ENCODE measurements at places on chromosomes 11 and 22.

DNA sequence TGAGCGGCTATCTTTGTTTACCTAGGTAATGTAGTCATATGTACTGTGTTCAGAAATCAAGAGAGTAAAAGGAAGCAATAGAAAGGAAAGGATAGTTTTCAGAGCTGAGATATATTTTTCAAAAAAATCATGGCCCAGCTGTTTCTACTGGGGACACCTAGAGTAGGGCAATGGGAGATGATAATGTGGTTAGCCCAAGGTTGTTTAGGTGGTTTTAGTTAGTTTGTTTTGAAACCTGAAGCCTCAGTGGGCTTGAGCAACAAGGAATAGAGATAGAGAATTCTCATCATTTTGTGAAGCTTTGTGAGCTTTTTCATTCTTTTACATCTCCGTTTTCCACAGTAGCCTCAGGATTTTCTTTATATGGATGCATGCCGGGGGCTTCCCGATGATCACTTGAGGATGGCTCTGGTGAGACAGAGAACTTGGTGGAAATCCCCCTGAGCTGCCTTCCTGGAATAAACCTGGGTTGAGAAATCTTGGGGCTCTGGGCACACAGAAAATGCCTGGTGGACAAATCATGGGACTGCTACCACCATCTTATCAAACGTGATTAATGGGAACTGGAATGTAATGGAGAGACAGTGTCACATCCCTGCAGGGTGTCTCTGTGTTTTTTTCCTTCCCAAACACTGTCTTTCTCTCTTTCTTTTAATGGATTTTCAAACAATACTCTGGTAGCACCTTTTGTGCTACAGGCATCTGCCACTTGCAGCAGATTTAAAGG lies 49.0 kb downstream of the ARHGAP42 start:
- DNase-seq, result no peak

DNA sequence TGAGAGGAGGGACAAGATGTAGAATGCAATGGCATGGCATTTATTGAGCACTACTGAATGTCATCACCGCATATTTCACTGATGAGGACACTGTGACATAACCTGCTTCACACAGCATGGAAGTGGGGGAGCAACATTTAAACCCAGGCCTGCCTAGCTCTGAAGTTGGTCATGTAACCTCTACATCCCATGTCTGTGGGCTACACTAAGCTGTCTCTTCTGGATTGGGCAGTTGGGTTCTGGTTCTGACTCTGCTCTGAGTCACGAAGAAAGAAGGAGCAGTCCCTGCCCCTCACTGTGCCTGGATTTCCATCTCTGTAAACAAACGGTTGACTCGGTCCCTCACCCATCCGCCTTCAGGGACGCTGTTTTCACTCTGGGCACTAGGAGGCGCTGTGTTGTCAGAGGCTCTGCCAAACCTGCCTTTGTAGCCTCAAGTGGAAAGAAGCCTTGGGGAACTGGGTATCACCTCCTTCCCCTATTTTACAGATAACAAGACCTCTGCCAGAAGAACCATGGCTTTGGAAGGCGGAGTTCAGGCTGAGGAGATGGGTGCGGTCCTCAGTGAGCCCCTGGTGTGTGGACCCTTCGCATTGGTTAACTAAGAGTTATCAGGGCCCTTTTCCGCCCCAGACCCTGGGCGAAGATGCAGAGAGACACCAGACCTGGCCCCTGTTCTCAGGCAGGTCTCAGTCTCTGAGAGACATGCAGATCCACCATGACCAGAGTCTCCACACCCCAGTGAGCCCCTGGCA lies 12.7 kb upstream of the ARHGEF17 start:
- DNase-seq, result no peak

DNA sequence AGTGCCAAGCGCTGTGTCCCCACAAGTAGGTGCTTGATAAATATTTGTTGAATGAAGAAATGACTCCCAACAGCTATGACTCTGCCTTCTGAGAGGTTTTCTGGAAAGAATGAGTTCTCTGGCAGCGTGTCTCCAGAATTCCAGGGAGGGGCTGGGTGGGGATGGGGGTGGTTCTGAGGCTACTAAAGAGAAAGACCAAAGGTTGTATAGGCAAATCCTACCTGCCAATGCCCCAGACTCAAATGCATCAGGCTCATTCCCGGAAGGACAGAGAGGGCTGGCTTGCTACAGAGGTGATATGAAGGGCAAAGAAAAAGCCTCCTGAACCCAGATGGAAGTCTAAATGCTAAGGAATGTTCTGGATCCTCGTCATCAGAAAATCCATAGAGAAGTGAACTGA lies 1.9 kb downstream of the DUSP18 start:
- no peak for DNase-seq

- DNase-seq, result no peak
These were observed 2.9 kb upstream of the IL18BP start for GRCh38 chr11:71995726-71996291.

DNA sequence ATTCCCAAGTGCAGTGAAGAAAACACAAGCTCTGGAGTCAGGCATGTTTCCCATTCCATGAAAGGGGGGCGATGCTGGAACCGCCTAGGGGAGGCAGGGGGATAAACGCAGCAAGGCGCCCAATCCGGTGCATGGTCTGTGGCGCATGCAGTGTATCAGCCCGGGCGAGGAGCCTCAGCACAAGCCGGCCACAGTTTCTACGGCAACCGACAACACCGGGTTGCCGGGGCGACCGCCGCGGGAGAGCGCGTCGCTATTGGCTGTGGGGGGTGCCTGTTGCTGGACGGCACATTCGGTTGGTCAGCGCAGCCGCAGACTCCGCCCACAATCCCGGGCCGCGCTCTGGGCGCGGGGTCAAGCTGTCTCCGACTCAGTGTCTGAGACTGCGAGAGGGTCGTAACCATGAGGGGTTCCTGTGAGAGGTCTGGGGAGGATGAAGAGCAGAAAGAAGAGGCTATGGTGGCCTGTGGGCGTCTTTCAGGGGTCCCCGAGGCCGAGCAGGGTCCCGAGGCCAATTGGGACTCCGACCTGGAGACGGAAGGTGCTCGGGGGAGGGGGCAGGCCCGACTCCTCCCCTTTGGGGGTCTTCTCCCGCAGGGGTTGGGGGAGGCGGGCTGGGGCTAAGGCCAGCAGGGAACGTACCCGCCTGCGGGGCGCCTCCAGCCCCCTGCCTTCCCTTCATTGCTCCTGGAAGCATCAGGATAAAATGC lies at the start of gene LRRC74B:
TSS of gene LRRC74B (plus strand) at position 362 of the 710 bp plus-strand sequence. CDS start at position 403, 41 bp downstream.
- DNase-seq, result peak; percentile 94

GRCh38 chr22:30017375-30018223 lies 62.7 kb upstream of the HORMAD2 start:
- DNase-seq, result no peak

- DNase-seq, result no peak
These were observed 143.8 kb upstream of the DDI1 start for GRCh38 chr11:103892603-103893002.

All from muscle of leg (tissue), 16 donors.